Stimulated activated CD4-positive, alpha-beta T cell treated with anti-CD3 and anti-CD28 coated beads, Interleukin-15, amount 100 ng/mL, for 1 hour (primary cell): ENCODE measurements at places on chromosomes 11 and 22.

- no peak for DNase-seq
Measured at GRCh38 chr11:95996621-95997235, 72.8 kb upstream of the MTMR2 start.

DNA sequence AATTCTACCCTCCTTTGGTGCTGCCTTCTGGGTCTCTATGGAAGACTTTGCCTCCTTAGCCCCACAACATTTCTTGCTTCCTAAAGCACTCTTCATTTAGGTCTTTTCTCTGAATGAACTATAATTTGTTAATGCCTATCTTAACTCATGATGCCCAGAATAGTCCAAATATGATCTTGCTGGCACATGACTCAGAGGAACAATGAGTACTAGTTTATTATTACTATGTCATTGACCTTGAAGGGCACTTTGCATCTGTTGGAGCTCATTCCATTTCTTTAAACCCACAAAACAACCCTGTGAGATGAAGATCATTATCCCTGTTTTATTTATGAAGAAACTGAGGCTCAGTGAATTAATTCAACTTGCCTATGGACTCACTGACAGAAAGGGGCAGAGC lies 320.2 kb upstream of the PLET1 start:
- no peak for DNase-seq

DNA sequence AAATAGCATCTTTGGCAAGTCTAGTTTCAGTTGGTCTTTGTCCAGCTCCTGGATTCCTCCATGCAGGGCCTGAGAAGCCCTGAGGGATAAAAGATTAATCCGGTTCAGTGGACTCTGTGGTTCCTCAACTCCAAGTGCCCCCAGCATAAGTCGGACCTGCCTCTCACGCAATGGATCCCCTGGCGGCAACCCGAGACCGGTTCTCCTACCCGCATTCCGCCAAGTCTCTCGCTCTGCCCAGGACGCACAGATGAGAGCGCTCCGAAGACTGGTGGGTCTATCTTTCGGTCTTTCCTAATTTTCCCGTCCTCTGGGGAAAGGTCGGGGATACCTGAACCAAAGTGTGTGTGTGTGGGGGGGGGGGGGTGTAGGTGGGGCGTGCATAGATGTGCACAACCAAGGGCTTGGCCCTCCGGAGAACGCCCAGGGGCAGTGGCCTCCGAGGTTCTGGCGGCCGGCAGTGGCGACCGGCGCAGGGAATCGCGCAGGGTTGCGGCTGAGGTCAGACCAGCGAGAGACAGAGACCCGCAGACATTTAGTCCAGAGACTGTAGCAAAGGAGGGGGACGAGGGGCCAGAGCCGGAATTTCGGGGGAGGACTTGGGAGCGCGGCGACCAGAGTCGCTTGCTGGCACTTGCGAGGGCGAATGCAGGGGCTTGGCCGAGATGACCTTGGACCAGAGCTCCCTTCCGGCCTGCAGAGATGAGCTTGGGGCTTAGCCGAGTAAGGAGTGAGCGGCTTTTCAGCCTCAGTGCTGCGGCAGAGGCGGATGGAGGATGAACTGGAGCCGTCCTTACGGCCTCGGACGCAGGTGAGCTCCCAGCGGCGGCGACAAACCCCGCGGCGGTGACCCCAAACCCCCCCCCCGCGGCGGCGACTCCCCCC lies 712 bp upstream of the SLC2A11 start:
- DNase-seq: no peak

GRCh38 chr11:8233691-8234424 lies 29.8 kb downstream of the LMO1 start:
- DNase-seq: no peak

DNA sequence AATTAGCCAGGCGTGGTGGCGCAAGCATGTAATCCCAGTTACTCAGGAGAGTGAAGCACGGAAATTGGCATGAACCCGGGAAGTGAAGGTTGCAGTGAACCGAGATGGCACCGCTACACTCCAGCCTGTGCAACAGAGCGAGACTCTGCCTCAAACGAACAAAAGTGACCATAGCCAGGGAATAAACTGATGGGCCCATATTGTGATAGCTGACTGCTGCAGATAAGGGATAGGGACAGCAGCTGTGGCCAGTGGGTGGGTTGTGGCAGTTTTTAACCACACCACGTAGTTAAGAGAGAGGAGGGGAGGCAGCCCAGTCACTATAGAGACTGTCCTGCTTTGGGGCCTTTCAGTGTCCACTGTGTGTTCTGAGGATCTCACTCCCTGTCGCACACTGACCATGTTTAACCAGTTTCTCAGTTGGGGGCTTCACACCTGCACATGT lies 58.9 kb downstream of the PISD start:
- no peak for DNase-seq

DNA sequence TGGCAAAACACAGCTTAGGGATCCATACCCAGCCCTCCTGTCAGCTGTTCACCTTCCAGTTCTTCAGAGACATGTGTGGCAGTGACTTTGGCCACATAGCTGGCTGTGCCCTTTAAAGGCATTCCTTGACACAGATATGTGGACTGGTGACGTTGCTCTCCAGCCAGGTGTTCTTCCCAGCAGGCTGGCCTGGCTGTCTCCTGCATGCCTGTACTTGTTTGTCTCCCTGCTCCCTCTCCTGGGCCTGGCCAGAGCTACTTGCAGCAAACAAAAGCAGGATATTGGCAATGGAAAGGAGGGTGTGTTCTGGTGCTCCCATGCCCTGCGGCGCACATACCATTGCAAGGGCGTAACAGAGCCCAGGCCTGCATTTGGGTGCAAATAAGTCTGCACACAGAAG lies 38.3 kb downstream of the PIK3IP1 start:
- no peak for DNase-seq

- DNase-seq: peak; percentile 26
Measured at GRCh38 chr11:121482231-121483129, 29.7 kb upstream of the SORL1-AS1 start.

DNA sequence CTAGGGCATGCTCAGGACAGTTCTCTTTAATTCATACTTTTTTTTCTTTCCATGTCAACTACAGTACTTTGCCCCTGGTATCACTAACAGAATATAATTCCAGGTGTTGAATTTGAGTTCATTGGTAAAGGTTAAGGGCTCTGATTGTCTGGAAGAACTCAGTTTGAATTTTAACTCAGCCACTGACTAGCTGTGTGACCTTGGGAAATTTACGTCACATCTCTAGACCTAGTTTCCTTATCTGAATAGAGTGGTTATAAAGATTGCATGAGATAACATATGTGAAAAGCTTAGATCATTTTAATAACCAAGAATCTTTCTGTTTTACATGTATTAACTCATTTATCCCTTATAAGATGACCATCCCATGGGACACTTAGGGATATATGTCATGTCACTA lies 15.8 kb upstream of the ZC3H12C start:
- DNase-seq: no peak

DNA sequence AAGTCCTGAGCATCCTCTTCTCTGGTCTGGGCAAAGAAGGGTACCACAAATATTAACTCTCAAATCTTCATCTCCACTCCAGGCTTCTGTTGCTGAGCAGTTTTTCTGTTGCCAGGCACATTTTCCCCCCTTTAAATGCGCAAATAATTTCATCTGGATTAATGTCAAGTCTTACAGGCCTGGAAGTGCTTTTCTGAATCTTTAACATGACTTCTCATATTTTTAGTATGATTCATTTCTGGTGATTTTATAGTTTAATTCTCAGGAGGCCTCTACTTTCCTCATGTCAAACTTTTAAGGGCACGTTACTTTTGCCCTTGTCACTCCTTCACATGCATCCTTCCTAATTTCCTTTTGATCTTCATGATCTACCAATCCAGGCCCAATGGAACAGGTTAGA lies 510.2 kb downstream of the METTL15 start:
- no peak for DNase-seq

GRCh38 chr22:26564181-26564580 lies 25.8 kb downstream of the TPST2 start:
- DNase-seq: no peak

- DNase-seq: no peak
Measured at GRCh38 chr11:102664001-102664752, 39.0 kb upstream of the MMP20 start.

- DNase-seq: no peak
Measured at GRCh38 chr11:3775736-3776406, 21.5 kb downstream of the NUP98 start.
